ENCODE measurements at places on chromosomes 6 and 20. TPM values are rescaled to one million over a fixed set of nuclear protein-coding genes. Genes with fewer than 3 reads are reported as not detected.

Gene NT5DC1
- 6.1 TPM for total RNA-seq

Gene IYD
- total RNA-seq: not detected

Gene PREX1
- 44.9 TPM for total RNA-seq

Gene PBOV1
- total RNA-seq: not detected

DNA sequence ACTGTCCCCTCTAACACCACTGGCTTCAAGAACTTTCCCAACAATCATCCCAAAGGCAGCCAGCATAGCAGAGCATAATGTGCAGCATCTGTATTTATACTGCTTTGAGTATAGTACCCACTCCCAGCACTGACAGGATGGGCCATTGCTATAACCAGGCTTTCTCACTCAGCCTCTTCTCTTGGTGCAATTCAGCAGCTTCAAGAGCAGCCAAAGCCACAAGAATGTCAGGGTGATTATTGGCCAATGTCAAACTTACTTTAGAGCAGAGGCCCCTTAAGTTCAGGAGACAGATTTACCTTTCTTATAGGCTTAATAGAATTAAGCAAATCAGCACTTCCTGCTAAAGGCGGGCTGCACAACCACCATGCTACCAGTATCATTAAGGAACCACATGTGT, 232.4 kb upstream of the RSPO3 start:
- no peak for DNase-seq

- DNase-seq: no peak
Observed at GRCh38 chr6:15420959-15421438, 175.1 kb downstream of the JARID2 start.

Gene KCNQ2
- not detected for total RNA-seq

Gene ANKRD6
- 13.5 TPM for total RNA-seq

Data from omental fat pad (tissue), 4 donors.